ENCODE measurements at places on chromosomes 3 and 15.

DNA sequence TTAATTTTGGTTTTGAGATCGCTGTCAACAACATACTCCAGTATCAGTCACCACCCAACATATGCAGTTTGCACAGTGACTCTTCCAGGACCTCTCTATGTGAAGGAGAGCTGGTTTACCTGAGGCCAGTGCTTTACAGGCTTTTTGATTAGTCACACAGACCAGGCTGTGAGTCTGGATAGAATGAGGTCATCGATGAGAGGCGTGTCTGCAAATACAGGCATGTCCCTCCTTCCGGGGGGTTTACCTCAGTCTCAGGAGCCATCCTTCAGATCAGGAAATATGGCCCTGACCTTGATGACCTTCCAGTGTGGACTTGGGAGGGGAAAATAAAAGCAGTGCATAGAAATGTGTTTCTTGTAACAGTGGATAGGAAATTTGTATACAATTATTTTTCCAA lies 46.9 kb downstream of the KBTBD12 start:
- DNase-seq, result peak; percentile 58

- DNase-seq, result no peak
These were observed 3.7 kb upstream of the SQOR start for GRCh38 chr15:45630917-45631691.

- no peak for DNase-seq
These were observed 8.6 kb downstream of the ZXDC start for GRCh38 chr3:126466886-126467610.

DNA sequence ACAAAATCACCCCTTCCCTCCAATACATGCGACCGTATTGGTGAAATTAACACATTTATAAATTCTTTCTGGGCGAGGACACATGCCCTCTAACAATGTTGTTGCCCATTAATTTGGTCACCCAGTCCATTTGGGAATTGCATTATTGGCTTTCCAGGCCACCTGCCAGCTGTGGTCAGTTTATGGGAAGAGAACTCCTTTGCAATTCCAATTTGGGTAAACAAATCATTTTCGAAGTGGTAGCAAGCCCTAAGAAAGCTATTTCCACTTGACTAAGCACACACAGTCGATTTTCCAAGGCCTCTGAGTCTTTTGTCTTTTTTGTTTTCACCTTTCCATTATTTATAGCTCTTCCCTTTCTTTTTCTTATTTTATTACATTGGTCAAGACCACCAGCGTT lies 362.3 kb upstream of the RGMA start:
- peak; percentile 7 for DNase-seq

Data from NCI-H69 (cell line).